AG09309 (cell line): ENCODE measurements at places on chromosomes 2 and 18.

DNA sequence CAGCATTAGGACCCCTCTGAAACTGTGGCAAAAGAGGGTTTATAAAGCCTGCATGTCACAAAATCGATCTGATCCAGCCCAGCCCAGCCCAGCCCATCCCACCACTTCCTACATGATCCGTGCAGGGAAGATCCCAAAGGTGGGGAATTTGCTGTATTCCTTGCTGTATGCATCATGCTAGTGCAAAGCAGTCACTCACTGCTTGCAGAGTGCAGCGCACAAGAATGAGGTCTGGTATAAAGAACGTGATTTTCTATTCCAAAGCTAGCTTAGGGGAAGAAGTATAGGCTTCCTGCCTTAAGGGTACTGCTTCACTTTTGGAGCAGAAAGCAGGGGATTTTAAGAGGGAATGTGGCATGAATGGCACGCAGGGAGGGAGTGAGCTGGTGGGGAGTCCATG lies 18.9 kb upstream of the SERPINB11 start:
- no peak for DNase-seq

- DNase-seq, result peak; percentile 73
Observed at GRCh38 chr18:45014047-45014501, 333.4 kb downstream of the SETBP1 start.

DNA sequence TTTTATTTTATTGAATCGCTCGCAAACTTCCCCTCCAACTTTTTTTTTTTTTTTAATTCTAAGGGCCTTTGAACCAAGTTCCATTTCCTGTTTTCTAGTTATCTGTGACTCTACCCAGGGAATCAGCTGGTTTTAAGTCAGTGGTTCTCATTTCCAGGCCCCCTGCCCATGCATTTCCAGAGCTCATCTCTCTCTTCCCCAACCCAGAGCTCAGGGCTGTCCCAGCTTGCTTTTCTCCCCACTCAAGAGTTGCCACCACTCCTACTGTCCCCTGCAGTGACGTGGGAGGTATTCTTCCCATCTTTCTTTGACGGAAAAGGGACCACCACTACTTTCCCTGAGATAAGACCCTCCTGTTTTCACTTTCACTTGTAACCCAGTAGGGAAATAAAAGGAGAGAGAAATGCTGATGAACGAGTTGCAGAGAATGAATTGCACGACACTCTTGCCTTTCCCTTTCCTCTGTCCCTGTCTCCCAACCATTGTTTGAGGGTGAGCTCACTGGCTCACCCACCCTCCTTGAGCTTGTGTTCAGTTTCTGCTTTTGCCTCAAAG lies 42.1 kb downstream of the TET3 start:
- no peak for DNase-seq

- no peak for DNase-seq
Observed at GRCh38 chr2:172311921-172312345, 115.5 kb upstream of the ITGA6 start.

DNA sequence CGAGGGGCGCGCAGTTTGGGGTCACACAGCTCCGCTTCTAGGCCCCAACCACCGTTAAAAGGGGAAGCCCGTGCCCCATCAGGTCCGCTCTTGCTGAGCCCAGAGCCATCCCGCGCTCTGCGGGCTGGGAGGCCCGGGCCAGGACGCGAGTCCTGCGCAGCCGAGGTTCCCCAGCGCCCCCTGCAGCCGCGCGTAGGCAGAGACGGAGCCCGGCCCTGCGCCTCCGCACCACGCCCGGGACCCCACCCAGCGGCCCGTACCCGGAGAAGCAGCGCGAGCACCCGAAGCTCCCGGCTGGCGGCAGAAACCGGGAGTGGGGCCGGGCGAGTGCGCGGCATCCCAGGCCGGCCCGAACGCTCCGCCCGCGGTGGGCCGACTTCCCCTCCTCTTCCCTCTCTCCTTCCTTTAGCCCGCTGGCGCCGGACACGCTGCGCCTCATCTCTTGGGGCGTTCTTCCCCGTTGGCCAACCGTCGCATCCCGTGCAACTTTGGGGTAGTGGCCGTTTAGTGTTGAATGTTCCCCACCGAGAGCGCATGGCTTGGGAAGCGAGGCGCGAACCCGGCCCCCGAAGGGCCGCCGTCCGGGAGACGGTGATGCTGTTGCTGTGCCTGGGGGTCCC lies at the start of gene ITGA4:
Gene ITGA4, plus strand, starts transcription at position 266 of the 620 bp plus-strand sequence. Its CDS starts 269 bp downstream, at position 535.
- DNase-seq, result no peak

GRCh38 chr2:129319422-129319717 lies 660.1 kb upstream of the RAB6C start:
- no peak for DNase-seq

- DNase-seq, result no peak
Observed at GRCh38 chr18:77103991-77104531, 28.5 kb downstream of the MBP start.

DNA sequence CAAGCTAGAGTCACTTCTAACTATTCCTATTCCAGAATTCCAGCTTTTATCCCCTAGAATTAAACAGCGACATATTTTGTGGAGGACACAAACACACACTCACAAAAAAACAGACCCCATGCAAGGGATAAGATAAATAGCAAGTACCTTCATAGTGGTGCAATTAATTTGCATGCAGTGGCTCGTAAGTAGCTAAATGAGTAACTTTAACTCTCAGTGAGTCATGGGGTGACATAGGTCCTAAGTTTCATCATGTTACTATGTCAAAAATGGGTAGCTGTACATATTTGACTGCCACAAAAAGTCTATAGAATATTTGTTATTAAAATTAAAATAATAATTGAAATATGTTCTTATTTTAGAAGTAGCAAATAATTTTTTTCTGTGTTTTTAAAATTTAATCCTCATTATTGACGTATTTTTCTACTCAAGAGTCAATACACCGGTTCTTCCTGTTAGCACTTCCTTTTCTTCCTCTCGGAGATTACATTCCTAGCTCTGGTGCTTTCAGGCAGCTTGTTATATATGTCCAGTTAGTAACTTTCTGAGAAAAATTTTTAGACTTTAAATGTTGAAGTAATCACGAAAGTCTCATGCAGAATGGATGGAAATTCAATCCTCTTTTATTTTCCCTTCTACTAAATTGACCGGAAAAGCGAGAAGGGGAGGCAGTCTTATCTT lies 247.0 kb downstream of the KCNH7 start:
- DNase-seq, result no peak

- no peak for DNase-seq
Observed at GRCh38 chr2:157536815-157537214, 91.8 kb downstream of the ACVR1C start.

- no peak for DNase-seq
Observed at GRCh38 chr2:57698392-57698791, 348.2 kb upstream of the VRK2 start.

DNA sequence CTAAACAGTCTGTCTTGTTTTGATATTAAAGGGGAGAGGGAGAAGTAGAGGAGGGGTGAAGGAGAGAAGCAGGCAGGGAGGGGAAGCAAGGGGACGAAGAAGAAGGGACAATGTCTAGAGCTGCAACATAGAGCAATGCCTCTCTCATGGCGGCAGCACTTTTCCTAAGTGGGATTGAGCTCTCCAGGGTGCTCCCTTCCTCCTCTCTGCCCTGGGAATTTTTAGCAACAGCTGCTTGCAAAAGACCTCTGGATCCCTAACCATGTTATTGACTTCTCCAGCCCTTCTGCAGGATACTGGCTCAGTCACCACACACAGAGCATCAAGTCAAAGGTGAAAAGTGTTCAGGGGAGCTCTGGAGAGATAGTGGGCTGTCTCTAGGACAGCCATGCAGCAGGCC lies 734.9 kb downstream of the EPHA4 start:
- no peak for DNase-seq

GRCh38 chr2:227404585-227405271 lies 17.0 kb upstream of the SCYGR1 start:
- no peak for DNase-seq

GRCh38 chr2:45851111-45851510 lies 199.6 kb downstream of the PRKCE start:
- no peak for DNase-seq

DNA sequence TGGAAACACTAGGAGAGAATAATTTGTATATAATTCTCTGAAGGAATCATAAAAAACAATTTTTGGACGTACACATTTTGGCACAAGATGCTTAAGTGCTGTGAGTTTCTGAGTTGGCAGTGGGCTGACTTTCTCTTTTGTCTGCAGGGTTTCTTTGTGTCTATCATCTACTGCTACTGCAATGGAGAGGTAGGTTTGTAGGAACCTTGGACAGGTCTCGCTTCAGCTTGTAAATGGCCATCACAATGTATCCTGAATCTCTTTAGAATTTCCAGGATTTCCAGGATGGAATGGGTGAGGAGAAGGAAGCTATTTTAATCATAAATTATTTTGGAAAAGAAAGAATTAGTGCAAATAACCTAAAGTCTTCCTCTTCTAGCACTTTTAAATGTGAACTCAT lies 83.9 kb downstream of the PTH2R start:
- no peak for DNase-seq

DNA sequence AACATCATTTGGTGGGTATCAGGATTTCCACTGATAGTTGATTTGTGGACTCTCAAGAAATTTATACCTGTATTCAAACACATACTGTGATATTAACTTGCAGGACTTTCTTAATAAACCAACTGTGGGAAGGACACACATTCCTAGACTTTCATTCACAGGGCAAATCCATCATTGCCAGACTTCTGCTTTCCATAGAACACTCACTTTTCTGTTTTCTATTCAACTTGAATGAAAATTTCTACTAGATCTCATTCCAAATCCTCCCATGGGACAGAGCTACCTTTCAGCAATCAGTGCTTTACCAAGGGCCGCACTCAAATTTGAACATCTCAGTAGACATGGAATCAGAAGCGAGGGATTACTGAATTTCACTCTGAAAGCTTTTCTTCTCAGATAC lies 612.5 kb downstream of the IRS1 start:
- DNase-seq, result no peak

GRCh38 chr2:156437272-156437930 lies 1.2 kb downstream of the GPD2 start:
- DNase-seq, result no peak

DNA sequence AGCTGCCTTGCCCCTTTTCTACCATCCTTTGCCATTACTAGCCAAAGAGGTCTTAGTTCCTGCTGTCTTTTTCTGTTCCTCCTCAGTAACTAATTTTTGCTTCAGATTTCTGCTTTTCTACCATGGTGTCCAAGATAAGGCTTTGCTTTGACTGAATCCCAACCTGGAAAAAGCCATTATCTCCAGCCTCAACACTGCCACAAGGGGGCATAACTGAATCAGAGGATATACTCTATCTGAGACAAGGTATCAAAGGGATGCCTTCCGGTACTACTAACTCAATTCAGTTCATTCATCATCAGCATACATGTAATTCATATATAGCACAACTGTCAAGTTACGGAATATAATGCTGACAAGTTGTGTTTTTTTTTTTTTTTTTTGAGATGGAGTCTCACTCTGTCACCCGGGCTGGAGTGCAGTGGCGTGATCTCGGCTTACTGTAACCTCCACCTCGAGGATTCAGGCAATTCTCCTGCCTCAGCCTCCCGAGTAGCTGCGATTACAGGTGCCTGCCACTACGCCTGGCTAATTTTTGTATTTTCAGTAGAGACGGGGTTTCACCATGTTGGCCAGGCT lies 11.4 kb downstream of the OSGEPL1 start:
- DNase-seq, result no peak

DNA sequence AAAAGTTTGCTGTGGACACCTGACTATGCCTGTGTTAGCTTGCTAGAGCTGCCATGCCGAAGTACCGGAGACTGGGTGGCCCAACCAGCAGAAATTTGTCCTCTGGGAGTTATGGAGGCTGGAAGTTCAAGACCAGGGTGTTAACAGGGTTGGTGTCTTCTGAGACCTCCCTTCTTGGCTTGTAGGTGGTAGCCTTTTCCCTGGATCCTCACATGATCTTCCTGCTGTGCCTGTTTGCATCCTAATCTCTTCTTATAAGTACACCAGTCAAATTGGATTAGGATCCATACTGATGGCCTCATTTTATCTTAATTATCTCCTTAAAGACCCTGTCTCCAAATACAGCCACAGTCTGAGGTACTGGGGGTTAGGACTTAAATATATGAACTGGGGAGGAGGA lies 845 bp downstream of the TMEM177 start:
- no peak for DNase-seq

DNA sequence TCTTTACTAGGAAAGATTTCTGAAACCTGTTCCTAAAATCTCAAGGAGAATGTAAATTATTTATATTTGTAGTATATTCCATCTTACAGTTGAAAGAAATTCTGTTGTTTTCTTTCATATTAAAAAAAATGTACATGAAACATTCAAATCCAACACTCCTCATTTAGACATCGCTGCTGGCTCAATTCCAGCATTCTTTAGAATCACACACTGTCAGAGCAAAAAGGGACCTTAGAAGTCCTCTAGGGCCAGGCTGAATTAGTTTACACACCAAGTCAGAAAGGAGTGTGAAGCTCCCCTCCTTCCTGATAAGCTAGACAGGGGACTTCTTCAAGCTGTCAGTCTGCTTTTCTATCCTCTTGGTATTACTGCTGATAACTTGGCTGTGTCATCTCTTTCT lies 158.6 kb upstream of the LTBP1 start:
- DNase-seq, result no peak

DNA sequence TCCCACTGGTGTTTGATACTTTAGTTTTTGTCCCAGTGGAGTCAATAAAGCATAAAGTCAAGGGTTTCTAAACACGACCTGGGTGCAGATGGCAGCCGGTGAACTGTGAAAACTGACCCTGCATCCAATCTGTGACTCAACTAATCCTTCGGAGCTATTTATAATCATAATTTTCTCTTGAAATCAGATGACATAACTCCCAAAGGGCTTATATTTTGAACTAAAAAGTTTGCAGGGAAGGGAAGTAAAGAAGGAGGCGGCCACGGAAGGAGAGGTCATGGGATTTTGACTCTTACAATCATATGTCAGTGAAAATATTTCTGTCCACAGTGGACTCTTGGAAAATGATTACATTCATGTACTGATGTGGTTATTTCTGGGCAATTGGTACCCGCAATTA lies 178.5 kb downstream of the PDE1A start:
- no peak for DNase-seq

DNA sequence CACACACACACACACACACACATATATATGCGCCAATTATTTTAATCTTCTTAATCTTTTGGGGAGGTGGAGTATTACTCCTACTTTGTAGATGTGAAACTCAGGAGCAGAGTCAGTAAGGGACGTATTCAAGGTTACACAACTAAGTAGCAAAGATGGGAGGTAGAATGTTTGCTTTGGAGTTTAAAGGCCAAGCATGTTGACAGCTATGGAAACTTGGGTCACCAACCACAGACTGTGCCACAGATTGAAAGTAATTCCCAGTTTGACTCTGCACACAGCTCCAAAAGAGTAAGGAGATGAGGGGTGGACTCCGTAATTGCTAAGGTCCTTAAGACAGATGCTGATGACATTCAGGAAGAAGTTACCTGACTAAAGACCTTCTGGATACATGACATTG lies 124.8 kb upstream of the ITGB6 start:
- DNase-seq, result no peak

- no peak for DNase-seq
Observed at GRCh38 chr2:19799881-19800780, 101.7 kb downstream of the TTC32 start.

DNA sequence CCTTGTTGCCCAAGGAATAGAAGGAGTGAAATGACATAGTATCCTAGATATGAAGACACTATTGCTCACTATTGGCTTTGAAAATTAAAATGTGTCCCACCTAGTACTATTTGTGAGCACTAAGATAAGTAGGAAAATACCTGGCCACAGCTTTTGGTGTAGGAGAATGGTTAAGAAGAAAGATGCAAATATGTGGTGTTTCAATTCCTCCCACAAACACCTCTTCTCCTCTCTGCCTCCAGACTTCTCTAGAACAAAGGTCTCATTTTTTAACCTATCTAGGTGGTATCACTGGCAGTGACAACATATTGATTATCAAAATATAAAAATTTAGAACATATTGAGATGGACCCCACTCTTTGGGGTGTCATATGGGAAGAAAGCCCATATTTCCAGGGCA lies 929.9 kb upstream of the FANCL start:
- DNase-seq, result no peak

GRCh38 chr18:12443551-12443950 lies 35.8 kb downstream of the PRELID3A start:
- DNase-seq, result no peak
